GM03348 (cell line): ENCODE measurements at places on chromosomes 7 and 10.
A peak's percentile ranks its signal among the peaks of the same experiment; 100 is the strongest.

DNA sequence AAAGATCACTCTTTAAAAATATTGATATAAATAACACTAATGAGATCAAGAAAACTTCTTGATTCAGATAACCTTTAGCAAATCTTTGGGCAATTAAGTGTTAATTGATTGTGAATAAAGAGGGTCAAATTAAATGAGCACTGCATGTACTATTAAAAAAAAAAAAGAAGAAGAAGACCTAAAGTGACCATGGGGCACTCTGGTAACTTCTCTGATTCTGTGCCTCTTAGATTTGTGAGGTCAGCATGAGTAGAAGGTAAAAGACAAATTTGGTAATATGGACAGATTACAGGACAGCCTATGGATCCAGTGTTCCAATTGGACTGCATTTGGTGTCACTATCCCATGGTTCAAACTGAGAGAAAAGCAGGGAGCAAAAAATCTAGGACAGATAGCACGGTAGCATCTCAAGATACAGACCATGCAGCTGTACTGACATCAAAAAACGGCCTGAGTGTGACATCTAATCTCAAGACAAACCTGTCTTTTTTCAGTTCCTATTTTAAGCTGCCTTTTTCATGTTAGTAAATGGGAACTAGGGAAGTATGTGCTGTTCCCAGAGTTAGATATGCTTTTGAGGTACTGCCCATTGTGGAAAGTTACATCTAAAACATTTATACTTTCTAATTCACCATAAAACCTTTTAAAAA is 128.0 kb downstream of the KCND2 start:
- no peak for DNase-seq

DNA sequence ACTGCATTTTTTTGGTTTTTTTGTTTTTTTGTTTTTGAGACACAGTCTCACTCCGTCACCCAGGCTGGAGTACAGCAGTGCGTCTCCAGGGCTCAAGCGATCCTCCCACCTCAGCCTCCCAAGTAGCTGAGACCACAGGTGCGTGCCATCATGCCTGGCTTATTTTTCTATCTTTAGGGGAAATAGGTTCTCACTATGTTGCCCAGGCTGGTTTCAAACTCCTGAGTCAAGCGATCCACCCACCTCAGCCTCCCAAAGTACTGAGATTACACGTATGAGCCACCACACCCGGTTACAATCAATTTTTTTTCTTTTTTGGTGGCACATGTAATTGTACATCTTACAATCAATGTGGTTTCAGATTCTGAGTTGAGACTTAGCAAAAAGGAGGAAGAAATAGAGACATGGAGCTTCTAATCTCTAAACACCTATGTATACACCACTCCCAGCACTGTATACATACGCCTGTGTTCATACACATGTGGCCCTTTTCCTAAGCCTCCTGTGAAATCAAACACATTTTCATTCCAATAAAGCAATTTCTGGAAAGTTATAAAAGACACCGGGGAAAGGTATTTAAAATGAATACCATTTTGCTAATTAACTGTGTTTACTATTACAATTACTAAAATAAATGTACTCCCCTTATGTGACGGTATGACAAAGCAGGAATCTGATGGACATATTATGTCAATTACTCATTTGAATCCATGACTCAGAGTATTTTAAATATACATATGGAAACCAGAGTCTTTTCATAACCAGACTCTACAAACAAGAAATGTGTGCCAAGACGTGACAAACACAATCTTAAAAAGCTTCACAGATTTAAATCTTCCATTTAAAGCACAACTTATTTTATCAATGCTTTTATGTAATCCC is 40.9 kb downstream of the SMURF1 start:
- DNase-seq: peak; percentile 43

- no peak for DNase-seq
Observed at GRCh38 chr10:36538953-36539586, 586.3 kb upstream of the ANKRD30A start.

- DNase-seq: peak; percentile 57
Observed at GRCh38 chr7:34143402-34143801, 238.1 kb downstream of the BMPER start.

- DNase-seq: no peak
Observed at GRCh38 chr7:148172920-148173319, 417.6 kb upstream of the C7orf33 start.

DNA sequence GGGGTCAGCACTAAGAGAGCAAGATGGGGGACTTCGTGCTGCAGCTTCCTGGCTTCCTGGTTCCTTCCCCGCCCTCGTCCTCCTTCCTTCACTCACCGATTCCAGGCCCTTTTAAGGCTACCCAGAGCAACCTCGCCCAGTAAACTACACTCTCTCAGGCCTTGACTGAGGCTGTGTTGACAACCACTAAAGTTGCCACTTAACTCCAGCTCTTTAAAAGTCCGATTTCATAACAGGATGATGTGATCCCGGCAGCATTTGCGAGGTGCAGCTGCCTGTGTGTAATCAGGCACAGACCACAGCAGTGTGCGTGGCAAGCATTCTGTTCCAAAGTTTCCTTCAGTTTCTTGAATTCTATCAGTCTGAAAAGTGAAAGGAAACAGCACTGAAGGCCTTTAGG is 110.6 kb downstream of the RAB11FIP2 start:
- peak; percentile 64 for DNase-seq

DNA sequence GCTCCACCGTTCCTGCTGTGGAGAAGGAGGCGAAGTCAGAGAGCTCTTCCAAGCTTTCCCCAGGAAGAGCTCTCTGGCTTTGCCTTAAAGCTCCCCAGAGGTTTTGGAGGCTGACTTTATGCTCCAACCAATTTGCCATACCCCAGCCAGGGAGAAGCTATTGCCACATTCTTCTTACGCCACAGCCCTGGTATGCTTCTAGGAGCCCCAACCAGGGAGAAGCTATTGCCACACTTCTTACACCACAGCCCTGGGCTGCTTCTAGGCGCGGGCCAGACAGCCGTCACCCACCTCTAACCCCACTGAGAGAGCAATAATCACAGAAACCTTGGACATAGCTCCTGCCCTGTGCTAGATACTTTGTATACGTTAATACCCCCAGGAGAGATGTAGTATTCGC is 951 bp downstream of the ELOVL3 start:
- DNase-seq: peak; percentile 89

DNA sequence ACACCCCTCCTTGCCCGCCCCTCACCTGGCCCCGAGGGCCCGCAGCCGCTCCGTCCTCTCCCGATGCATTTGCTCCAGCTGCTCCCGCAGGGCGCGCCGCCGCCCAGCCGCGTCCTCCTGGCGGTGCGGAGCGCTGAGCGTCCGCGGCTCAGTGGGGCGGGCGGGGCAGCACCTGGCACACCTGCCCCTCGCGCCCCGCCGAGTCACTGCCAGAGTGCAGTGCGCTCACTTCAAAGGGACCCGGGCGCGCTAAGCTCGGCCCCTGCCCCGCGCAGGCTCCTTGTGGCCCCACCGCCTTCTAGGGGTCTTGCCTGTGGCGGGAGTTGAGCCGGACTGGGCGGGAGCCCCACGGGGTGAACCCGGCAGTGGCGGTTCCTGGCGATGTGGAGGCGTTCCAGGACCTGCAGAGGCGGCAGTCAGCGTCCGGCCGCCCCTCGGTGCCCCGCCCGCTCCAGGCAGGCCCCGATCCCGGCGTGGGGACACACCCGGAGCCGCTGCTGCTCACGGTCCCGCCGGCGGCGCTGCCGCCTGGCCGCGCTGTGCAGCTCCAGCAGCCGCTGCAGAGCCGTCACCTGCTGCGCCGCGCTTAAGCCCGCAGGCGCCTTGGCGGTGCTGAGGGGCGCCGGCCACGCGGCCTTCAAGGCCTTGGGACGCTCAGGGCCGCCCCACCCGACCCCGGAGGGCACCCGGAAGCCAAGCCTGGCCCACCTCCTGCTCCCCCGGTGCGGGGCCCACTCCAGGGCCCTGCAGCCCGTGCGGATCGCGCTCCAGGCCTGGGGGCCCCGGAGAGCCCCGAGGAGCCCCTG is 6.7 kb downstream of the ATP6V1F start:
- peak; percentile 78 for DNase-seq
